ENCODE measurements at places on chromosomes 1 and 21.

DNA sequence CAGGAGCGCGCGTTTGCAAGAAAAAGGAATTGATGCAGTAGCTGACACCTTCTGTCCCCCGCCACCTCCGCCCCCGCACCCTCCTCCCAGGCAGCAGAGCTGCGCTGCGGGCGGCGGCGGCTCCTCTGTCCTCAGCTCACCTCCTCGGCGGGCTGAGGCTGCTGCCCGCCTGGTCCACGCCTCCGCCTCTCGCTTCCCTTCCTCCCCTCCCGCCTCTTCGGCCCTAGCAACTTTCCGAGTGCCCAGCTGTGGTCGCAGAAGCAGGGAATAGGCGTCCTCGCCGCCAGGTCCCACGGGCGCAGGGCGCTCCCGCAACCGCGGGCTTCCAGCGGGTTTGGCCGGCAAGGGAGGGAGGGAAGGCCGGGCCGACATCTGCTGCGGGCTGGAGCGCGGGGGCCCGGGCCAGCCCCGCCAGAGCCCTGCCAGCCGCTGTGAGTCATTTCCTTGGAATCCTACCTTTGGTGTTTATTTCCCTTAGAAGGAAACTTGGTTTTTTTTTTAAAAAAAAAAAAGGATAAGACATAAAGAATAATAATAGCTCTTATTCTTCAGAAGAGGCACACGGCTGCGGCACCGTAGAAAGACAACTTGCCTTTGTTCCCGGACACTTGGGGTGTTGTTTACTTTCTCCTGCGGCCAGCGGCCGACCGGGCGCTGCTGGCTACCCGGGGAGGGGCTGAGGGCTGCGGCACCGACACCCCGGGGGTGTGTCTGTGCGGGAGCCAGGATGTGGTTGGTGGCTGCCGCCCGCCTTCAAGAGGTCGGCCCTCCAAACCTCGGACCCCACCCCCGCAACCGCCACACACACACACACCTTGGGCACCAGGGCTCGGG is 1.1 kb downstream of the SERTAD4 start:
- no peak for DNase-seq

DNA sequence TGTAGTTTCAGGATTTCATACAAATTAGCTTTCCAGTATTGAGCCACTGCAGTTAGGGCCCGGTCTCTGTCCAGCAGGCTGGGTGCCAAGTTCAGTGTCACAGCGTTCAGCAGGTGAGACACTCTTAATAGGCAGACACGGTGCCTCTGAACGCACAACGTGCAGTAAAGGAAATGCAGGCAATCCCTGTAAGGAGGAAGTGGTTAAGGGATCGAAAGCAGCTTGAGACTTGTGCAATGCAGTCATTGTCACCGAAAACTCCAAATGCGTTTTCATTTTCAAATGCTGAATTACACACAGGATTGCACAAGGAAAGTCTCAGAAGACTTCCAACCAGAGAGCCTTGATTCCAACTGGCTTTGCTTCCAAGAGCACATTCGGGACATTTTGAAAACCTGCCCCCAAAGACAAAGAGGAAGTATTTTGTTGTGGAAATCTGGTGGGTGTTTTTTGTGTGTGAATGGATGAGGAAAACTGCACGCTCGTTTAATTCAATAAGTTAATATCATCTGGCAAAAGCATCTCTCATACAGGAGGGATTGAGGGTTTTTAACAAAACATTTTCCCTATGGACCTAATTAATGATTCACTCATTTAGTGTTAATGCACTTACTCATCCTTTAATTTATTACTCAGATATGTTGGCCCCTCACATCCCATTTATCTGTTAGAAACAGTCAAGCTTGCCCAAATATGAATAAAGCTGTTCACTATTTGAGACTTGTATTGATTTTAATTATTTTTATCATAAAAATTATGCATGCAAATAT is 61.6 kb downstream of the PTGS2 start:
- DNase-seq: peak; percentile 0

GRCh38 chr1:225567789-225568188 is 85.1 kb downstream of the ENAH start:
- no peak for DNase-seq

GRCh38 chr1:91846007-91846638 is 39.8 kb downstream of the TGFBR3 start:
- no peak for DNase-seq

DNA sequence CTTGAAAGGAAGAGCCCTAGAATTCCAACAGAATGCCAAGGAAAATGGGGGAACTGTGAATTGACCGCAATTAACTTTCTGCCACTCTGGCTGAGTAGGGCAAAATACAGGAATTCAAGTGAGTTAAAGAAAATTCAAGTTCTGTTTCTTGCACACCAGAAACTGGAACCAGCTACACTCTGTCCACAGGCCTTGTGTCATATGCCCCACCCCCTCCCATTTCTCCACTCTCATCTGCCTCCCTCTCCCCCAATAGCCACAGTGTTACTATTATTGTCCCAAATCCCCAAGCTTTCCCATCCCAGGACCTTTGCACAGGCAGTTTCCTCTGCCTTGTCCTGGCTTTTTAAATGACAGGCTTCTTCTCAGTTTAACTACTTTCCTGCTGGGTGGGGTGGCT is 4.3 kb upstream of the STK40 start:
- DNase-seq: no peak

DNA sequence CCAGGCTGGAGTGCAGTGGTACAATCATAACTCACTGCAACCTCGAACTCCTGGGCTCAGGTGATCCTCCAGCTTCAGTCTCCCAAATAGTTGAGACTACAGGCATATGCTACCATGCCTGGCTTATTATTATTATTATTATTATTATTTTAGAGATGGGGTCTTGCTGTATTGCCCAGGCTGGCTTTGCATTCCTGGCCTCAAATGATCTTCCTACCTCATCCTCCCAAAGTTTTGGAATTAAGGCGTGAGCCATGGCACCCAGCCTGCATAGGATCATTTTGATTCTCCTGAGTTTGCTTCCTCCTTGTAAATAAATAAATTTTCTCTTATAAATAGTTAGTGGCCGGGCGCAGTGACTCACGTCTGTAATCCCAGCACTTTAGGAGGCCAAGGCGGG is 6.2 kb downstream of the DDI2 start:
- no peak for DNase-seq

GRCh38 chr1:41487126-41488039 is 2.9 kb upstream of the EDN2 start:
- no peak for DNase-seq

- DNase-seq: no peak
Observed at GRCh38 chr1:30186586-30186985, 536.8 kb downstream of the MATN1 start.

DNA sequence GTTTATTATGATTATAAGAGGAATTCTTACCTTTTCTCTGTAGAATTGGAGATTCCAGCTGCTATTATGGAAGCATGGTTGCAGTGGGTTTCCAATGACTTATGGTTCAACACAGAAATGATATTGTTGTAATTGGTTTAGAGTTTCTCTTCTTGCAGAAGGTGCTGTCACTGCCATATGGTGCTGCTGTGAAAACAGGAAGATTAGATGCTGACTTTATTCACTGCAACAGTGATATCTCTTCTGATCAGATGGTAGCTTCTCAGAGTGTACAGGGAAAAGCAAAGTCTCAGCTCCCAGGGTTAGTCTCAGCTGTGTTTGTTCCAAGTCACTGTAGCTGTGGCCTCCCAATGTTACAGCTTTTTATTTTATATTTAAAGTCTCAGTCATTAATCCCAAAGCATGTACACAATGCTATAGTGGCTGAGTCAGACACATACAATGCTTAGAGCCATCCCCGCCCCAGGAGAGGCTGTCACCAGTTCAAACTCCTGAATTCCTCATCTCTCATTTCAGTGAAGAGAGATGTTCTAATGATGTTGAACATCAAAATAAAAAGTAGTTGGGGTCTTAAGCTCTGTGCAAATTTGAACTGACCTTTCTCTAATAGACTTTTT is 42.7 kb upstream of the RGS2 start:
- no peak for DNase-seq

GRCh38 chr1:211200311-211200710 is 58.9 kb upstream of the RCOR3 start:
- DNase-seq: no peak

GRCh38 chr1:115179397-115180079 is 90.2 kb upstream of the TSPAN2 start:
- no peak for DNase-seq

- no peak for DNase-seq
Observed at GRCh38 chr1:59096501-59096900, 200.4 kb upstream of the FGGY start.

DNA sequence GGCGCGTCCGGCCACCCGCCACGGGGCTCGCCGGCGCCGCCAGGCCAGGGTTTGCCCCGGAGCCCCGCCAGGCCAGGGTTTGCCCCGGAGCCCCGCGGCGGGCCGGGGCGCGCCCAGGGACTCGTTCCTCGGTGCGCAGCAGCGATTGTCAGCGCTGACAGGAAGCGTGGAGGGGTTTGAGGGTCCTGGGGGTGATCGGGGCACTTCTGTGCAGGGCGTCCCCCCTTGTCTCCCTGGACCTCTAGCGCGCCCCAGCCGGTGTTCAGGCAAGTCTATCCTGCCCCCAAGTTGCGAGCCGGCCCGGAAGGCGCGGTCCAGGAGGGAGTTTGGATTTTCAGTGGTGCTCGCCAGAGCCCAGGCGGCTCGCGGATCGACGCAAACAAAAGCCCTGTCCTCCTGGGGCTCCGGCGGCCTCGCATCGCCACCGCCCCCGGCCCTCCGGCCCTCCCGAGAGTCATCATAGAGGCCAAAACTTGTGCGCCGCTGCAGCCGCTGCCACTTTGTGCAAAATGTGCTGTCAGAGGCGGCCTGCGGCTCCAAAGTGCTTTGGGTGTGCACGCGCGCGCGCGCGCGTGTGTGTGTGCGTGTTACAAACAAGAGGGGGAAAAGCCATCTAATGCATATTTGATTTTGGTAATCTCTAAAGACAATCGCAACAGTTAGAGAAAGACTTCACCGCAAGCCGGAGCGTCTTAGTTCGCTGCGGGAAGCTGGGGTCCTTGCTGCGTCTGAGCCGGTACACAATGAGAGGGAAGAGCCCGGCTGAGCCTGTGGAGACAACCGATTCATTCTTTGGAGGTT is 1.0 kb downstream of the ROR1 start:
- DNase-seq: no peak

DNA sequence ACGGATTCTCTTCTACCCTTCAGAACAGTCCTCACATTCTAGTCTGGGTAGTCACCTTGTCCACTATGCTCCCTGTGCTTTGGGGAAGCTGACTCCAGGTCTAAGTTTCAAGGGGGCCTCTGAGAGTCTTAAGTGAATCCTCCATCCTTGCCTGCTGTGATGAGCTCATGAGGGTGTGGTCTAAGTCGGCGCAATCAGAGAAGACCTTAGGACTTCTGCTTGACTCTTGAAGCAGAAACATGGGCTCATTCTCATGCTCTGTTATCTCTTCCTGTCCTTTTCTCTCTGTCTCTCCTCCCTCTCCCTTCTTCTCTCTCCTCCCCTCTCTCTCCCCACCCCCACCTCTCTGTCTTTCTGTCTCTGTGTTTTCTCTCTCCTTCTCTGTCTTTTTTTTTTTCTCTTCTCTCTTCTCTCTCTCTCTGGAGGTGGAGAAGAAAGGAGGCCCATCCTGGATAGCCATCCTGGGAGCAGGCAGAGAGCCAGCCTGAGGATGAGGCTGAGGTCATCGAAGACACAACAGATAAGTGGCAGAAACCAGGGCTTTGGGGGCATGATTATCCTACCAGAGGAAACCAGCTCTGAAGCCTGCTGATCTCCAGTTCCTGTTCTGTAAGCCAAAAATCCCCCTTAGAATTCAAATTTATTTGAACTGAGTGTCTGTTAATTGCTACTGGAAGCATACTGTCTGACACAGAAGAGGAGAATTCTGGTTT is 245.6 kb downstream of the SIPA1L2 start:
- DNase-seq: no peak

DNA sequence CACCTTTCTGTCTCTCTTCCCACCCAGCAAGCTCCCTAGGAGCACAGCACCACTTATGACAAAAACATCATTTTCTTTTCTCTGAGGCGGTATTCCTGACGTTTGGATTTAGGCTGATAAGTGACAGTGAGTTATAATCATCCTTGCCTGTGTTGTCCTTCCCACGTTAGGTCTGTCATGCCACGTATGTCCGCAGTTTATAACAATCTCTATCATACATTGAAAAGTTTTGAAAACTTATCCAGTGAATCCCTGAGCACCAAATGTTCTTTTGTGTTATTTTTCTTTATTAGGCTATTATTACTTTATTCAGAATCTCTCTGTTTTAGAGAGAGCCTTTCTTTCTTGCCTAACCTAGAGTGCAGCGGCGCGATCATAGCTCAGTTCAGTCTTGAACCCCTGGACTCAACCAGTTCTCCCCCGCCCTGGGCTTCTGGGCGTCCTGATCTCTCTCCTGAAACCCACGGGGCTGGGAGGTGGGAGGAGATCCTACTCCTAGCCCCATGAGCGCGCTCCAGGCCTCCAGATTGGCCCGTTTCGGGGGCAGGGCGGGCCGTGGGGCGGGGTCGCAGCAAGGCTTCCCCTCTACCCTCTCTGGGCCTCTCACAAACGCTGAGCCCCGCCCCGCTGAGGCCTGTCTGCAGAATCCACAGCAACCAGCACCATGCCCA is at the start of gene GSTM2:
GSTM2 (plus strand) TSS at position 606 of the 671 bp plus-strand sequence; CDS start at position 665, 59 bp downstream.
- peak; percentile 63 for DNase-seq

DNA sequence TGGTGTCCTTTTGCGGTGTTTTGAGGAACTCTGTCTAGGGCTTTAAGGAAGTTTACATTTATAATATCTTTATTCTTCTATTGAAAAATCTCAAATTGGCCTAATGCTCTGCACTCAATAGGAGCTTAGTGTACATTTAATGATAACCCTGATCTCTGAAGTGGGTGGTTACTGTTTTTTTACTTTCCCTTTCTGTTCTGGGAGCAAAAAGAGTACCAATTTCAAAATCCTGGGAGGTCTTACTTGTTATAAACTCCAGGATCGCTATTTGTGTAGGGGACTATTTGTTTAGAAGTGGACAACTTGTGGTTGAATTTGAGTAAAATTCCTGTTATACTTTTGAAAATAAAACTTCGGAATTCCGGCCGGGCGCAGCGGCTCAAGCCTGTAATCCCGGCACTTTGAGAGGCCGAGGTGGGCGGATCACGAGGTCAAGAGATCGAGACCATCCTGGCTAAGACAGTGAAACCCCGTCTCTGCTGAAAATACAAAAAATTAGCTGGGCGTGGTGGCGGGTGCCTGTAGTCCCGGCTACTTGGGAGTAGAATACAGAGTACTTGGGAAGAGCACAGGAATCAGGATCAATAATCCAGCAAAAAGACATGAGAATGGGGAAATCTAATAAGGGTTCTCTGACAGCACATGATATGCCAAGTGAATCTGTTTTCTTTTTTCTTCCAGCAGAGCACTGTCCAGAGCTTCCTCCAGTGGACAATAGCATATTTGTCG is 1.1 kb downstream of the C4BPB start:
- no peak for DNase-seq
